ENCODE measurements at places on chromosomes 6 and 20. TPM values are rescaled to one million over a fixed set of nuclear protein-coding genes. Genes with fewer than 3 reads are reported as not detected.
A peak's percentile ranks its signal among the peaks of the same experiment; 100 is the strongest.

Gene CDK5RAP1
- polyA plus RNA-seq: 36.6 TPM

Gene INSM1
- polyA plus RNA-seq: not detected

Gene SPATA2
- polyA plus RNA-seq: 10.7 TPM

GRCh38 chr20:63498960-63499337 is at the start of gene EEF1A2:
TSS of gene EEF1A2 (minus strand) at chr20:63499083. CDS start at chr20:63497763, 1,320 bp downstream.
- DNase-seq: no peak

GRCh38 chr6:167832497-167833395 is 6.0 kb downstream of the AFDN start:
- no peak for DNase-seq

DNA sequence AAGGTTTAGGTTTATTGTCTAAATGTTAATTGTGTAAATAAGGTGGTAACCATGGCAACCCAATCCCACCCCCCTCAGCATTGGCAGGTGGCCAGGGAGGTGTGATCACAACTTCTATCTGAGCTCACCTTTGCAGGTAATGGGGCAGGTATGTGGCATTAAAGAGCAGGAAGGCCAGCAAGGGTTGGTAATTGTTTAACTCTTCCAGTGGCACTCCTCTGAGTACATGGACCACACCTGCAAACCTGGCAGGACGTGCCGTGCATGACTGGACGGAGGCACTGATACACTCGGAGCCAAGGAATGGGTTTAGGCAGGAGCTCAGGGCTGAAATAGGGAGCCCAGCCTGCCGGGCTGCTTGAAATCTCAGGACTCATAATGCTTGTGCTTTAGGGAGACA is 107.0 kb upstream of the BMP2 start:
- DNase-seq: no peak

DNA sequence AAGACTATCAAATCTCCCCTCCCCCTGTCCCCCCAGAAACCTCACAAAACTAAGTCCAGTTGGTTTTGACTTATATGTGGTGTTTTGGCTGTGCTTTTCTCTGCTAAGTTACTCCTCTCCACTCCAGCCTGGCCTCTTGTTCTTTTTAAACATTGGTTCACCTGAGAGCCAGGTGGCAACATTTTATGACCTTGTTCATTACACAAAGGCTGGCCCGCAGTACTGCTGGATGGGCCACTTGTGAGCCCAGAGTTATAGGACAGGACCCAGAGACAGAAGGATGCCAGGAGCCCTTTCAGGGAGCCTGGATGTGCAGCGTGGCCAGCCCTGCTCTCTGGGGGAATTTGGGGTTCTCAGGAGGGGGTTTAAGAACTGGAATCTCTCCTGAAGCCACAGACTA is 90.0 kb downstream of the RAMACL start:
- DNase-seq: no peak

- peak; percentile 59 for DNase-seq
Observed at GRCh38 chr20:31485450-31486339, 10.6 kb downstream of the REM1 start.

DNA sequence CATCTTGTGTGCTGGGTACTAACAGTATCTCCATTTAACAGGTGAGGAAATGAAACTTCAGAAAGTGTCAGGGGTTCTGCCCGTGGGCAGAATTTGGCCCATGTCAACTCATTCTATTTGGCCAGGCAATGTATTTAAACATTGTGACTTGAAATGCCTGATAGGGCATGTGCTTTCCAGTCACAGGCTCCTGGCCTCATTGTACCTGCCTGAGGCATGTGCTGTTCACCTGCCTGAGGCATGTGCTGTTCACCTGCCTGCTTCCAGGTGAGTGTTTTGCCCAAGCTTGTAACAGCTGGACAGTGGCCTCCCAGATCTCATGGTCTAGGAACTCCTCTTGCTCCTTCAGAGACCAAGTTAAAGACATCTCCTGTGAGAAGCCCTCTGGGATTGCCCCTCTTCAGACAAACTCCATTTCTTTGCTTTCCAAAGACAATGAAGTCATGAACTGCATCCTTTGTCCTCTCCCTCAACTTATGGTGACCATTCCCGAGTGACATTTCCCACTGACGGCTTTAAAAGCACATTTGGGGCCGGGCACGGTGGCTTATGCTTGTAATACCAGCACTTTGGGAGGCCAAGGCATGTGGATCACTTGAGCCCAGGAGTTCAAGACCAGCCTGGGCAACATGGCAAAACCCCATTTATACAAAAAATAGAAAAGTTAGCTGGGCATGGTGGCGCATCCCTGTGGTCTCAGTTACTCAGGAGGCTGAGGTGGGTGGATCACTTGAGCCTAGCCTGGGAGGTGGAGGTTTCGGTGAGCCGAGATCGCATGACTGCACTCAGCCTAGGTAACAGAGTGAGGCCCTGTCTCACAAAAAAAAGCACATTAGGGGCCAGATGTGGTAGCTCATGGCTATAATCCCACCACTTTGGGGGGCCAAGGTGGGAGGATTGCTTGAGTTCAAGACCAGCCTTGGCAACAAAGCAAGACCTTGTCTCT is 48.7 kb downstream of the BCAS4 start:
- DNase-seq: no peak

GRCh38 chr20:63893999-63894357 is 948 bp upstream of the DNAJC5 start:
- no peak for DNase-seq

DNA sequence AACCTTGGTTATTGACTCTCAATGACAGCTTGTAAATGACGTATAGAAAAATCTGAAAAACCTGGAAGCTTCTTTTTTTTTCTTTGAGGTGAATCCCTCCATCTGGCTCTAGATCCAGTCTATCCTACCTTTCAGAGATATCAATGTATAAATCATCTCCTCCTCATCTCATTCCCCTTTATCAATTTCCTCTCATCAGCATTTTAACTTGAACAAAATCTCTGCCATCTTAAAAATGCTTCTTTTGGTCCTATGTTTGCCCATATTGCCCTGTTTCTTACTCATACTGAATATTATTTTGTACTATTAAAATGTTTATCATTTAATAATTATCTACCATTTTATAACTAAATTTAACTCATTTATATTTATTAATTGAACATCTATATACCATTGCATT is 306.7 kb upstream of the TSHZ2 start:
- no peak for DNase-seq

- peak; percentile 47 for DNase-seq
Observed at GRCh38 chr6:38997128-38997761, 51.3 kb upstream of the GLP1R start.

GRCh38 chr6:161353208-161353613 is 79.3 kb upstream of the AGPAT4 start:
- no peak for DNase-seq

DNA sequence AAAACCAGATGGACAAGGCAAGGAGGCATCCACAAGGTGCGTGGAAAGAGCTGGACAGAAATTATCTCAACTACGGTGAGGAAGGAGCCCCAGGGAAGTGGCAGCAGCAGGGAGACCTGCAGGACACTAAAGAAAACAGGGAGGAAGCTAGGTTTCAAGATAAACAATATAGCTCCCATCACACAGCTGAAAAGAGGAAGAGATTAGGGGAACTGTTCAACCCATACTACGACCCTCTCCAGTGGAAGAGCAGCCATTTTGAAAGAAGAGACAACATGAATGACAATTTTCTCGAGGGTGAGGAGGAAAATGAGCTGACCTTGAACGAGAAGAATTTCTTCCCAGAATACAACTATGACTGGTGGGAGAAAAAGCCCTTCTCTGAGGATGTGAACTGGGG is 26.8 kb downstream of the TRMT6 start:
- no peak for DNase-seq

Gene WTAP
- polyA plus RNA-seq: 121 TPM

Gene MRAP2
- 3.9 TPM for polyA plus RNA-seq

DNA sequence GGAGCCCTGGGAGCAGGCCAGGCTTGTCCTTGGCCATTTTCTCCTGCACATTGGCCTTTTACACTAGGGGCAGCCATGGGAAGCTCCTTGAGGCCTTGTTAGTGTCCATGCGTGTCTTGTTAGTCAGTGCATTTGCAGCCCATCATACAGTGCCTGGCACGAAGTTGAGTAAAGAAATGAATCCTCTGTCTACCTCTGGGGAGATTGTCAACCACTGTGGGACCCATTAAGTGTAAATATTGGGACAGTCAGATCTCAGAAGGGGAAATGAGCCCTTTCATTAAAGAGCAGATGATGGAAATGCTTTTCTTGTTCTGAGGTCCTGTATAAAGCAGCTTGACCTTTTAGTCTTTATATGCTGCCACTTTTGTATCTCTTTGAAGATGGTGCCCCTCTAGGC is 33.9 kb downstream of the SOBP start:
- DNase-seq: no peak

DNA sequence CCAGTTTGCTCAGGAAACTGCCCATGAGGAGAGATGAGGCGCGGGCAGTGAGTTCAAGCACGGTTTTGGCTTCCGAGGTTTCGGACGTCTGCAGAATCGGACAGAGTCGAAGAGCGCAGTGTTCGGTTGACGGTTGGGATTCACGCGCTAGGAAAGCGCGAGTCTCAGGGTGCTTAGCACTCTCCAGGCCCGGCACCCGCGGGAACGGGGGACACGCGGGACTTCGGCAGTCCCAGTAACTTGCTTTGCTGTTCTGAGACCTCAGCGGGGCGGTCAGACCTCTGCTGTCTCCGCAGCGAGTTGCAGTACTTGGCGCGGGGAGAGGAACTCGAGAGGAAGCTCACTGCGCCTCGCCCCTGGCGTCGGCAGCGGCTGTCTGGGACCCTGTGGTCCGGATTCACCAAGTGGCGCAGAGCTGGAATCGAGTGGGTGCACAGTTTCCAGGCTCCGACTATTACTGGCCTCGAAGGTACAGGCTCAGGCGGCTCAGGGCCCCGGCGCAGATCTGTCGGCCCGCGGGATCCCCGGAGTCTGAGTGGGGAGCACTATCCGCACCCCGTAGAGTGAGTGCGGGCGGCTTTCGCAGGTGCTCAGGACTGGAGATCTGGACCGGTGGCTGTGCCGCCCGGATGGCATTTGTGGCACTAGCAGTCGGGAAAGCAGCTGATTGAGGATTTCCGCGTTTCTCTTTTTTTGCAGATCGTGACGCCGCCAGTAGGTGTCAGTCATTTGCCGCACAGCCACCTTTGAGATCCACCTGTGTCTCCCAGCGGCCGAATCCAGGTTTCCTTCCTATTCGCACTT is at the start of gene POM121L2:
Gene POM121L2, minus strand, starts transcription at position 128 of the 804 bp plus-strand sequence. Its CDS starts 103 bp downstream, at position 25.
- DNase-seq: peak; percentile 65

Gene RIPOR3
- polyA plus RNA-seq: 8.5 TPM

Gene FAXC
- polyA plus RNA-seq: 3.7 TPM

- no peak for DNase-seq
Observed at GRCh38 chr20:23515250-23515939, 24.5 kb downstream of the CST8 start.

Measured in renal pelvis (tissue), 12 donors.